ENCODE measurements at places on chromosomes 3 and 15. TPM values are rescaled to one million over a fixed set of nuclear protein-coding genes. Genes with fewer than 3 reads are reported as not detected.

The DUOXA1 gene
- not detected for total RNA-seq

The CAND2 gene
- 1.2 TPM for total RNA-seq

The AP3B2 gene
- total RNA-seq = 0.10 TPM

The STIMATE gene
- total RNA-seq = 42.6 TPM

The SEMA3F gene
- total RNA-seq = not detected

The BFSP2 gene
- total RNA-seq = 1.2 TPM

The LRRC2 gene
- total RNA-seq = 0.42 TPM

The SNAPC5 gene
- total RNA-seq = 15.1 TPM

The TMEM207 gene
- total RNA-seq = not detected

The CAMK1 gene
- 1.9 TPM for total RNA-seq

The HRH1 gene
- not detected for total RNA-seq

The SYNPR gene
- not detected for total RNA-seq

The TCAIM gene
- total RNA-seq = 6.3 TPM

The VWA5B2 gene
- total RNA-seq = not detected

The REC114 gene
- not detected for total RNA-seq

The CYP1A2 gene
- total RNA-seq = not detected

The CFAP91 gene
- 2.7 TPM for total RNA-seq

The EOGT gene
- 18.1 TPM for total RNA-seq

The KBTBD8 gene
- total RNA-seq = 13.1 TPM

The EPHA3 gene
- not detected for total RNA-seq

The ANO10 gene
- total RNA-seq = 8.5 TPM

The CHCHD4 gene
- 3.6 TPM for total RNA-seq

The HRG gene
- not detected for total RNA-seq

The GPX1 gene
- 75.6 TPM for total RNA-seq

The IFT57 gene
- 48.4 TPM for total RNA-seq

The KLHL40 gene
- not detected for total RNA-seq

The TRPC1 gene
- 3.3 TPM for total RNA-seq

The TRPM1 gene
- not detected for total RNA-seq

The FAM162A gene
- total RNA-seq = 18.3 TPM

The NGLY1 gene
- 65.8 TPM for total RNA-seq

The ADGRG7 gene
- total RNA-seq = not detected

The PFN2 gene
- total RNA-seq = 5.1 TPM

The GHRL gene
- total RNA-seq = 0.73 TPM

The MOBP gene
- total RNA-seq = not detected

The FAM131A gene
- 7.9 TPM for total RNA-seq

The SLC2A2 gene
- total RNA-seq = not detected

The GOLGA8S gene
- 0.07 TPM for total RNA-seq

The GOLGA8J gene
- total RNA-seq = 0.50 TPM

The GOLGA6A gene
- total RNA-seq = 1.0 TPM

The CNTN6 gene
- total RNA-seq = not detected

The CCR1 gene
- 0.47 TPM for total RNA-seq

The GOLGA6D gene
- total RNA-seq = 0.10 TPM

The CHAC1 gene
- 0.70 TPM for total RNA-seq

The CLRN1 gene
- total RNA-seq = not detected

The GOLGA8H gene
- total RNA-seq = not detected

The PCSK6 gene
- total RNA-seq = 27.8 TPM

The TGM4 gene
- total RNA-seq = not detected

The SNTN gene
- not detected for total RNA-seq

The SNURF gene
- 13.2 TPM for total RNA-seq

The CLDN16 gene
- not detected for total RNA-seq

The EXD1 gene
- total RNA-seq = not detected
